ENCODE measurements at places on chromosomes 12 and 14.

DNA sequence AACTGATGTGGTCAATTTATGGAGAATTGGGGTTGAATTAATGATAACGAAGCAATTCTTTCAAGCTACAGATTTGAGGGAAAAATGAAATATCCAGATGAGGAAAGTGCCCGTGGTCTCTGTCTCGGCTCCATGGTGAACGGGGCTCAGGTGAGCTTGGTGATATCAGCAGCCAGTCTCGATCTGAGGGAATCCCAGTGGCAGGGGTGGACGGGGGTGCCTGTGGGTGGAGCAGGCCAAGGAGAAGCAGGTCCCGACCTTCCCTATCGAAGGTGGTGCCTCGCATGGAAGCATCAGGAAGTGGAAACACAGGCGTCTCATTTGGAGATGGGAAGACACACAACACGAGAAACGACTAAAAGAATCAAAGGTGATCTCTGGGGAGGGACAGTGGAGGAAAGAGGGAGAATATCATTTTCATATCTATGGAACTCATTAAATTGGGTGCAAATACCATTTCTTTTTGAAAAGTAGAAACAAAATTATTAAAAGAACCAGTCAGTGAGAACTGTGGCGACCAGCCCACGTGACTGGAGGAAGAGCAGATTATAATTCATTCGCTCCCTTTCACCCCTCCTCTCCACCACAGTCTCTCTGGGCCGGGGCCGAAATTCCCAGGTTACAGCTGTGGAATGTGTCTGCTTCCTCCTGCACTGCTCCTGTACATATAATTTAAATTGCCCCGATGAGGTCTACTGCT lies 354.3 kb upstream of the SFSWAP start:
- no peak for DNase-seq

DNA sequence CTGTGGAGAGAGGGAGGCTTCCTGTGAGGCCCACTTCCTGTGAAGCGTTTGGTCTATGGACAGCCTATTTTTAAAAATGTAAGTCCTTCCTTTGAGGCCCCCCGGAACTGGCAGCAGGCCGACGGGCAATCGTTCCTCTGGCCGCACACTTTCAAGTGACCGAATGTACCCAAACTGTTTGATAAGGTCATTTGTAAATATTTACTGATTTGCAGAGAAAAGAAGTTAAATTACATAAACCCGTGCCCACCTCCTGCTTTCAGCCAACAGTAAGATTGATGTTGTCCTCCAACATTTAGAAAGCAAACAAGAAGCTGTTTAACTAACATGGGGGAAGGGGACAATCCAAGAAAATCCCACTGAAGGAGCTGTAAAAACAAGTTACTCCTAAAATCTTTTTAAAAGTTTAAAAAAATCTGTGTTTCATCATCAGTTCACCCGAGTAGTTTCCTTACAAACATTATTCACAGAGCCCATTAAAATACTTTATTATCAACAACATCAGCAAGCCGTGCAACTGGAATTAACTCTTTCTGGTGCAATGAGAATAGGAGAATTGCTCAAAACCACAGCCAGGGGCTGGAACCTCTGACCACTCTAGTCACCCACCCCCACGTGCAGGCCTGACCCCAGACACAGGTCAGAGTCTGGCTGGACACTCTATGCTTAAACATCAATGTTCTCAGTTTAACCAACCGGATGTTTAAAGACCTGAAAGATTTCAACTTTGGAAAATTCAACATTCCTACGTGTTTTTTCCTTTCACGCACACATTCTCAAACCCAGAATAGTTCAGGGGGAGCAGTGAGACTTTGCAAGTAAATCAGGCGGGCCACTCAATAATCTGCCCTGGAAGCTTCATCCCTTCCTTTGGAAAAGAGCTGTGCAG lies 65.3 kb downstream of the FOXN3 start:
- no peak for DNase-seq

- DNase-seq, result no peak
Measured at GRCh38 chr12:39887856-39888255, 218.0 kb downstream of the SLC2A13 start.

DNA sequence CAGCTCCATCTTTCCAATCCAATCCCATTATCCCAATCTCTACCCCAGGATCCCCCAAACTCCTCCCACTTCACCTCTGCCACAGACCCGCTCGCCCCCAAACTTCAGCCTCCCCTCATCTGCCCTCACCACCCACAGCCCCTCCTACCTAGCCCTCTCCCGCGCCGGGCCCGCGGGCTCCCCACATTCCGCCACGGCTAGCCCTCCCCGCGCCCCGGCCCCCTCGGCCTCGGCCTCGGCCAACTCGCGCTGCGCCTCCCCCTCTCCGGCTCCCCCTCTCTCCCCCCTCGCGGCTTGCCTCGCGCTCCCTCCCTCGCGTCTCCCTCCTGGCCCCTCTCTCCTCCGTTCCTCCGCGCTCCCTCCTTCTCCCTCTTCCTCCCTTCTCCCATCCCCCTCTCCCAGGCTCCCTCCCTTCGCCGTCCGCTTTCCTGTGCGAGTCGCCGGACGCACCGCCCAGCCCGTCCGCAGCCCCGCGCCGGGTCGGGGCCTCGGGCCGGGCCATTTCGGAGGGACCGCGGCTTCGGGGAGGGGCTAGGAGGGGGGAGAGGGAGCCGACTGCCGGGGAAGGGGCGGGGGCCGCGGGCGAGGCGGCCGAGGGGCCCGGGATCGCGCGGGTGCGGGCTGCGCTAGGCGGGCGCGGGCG lies at the start of gene ATN1:
Gene ATN1 (plus strand): TSS at position 581 of the 643 bp plus-strand sequence. CDS start 6,043 bp downstream, outside the sequence.
- no peak for DNase-seq

- DNase-seq, result no peak
Measured at GRCh38 chr12:105921872-105922669, 216.7 kb downstream of the NUAK1 start.

- no peak for DNase-seq
Measured at GRCh38 chr14:68286667-68287066, 467.1 kb downstream of the RAD51B start.

DNA sequence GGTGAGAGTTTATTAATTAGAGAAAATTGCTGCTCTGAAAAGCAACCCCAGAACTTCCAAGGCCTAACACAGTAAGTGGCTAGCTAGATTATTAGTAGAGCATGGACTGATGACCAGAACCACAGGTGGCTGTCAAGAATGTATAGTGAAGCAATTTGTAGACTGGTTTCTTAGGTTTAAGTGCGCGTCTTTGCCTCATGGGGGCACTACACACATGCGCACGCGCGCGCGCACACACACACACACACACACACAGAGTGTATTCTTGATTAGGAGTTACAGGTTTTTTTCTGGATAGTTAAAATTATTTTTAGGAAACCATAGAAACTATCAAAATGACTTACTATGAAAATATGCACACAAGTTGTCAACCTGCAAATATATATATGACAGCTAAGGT lies 66.5 kb downstream of the BHLHE41 start:
- no peak for DNase-seq

DNA sequence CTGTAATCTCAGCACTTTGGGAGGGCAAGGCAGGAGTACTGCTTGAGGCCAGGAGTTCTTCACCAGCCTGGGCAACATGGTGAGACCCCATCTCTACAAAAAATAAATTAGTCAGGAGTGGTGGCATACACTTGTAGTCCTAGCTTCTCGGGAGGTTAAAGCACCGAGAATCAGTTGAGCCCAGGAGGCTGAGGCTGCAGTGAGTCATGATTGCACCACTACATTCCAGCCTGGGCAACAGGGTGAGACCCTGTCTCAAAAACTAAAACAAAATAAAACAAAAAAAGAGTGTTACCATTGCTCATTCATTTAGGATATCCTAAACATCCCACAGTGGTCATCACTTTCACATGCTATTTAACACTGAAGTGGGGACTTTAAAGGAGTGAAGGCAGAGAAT lies 7.8 kb downstream of the NEK9 start:
- no peak for DNase-seq

DNA sequence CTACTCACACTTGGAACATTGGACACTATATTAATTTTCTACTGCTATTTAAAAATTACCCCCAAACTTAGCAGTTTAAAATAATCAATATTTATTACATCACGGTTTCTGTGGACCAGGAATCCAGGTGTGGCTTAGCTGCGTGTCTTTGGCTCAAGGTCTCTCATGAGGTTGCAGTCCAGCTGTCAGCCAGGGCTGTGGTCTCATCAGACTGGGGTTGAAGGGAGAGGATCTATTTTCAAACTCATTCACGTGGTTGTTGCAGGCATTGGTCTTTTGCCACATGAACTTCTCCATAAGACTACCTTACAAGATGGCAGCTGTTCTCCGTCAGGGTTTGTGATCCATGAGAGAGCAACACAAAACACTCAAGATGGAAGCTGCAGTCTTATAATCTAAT lies 343.0 kb downstream of the BCAT1 start:
- no peak for DNase-seq

- DNase-seq, result no peak
Measured at GRCh38 chr12:106299202-106299774, 3.2 kb upstream of the TCP11L2 start.

DNA sequence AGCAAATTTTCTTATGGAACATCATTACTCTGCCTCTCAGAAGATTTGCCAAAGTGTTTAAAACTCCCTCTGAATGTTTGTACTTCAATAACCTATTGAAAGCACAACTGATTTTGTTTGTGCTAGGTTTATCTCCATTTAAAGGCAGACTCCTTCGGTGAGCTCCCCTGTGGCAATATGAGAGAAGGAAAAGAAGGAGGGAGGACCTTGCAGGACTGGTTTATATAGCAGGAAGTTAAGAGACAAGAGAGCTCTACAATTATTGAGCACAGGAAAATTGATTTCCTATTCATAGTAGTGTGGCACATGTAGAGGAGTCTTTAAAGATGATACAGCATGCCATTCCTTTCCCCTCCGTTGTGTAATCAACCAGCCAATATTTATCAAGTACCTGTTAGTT lies 75.5 kb downstream of the PDE3A start:
- no peak for DNase-seq

DNA sequence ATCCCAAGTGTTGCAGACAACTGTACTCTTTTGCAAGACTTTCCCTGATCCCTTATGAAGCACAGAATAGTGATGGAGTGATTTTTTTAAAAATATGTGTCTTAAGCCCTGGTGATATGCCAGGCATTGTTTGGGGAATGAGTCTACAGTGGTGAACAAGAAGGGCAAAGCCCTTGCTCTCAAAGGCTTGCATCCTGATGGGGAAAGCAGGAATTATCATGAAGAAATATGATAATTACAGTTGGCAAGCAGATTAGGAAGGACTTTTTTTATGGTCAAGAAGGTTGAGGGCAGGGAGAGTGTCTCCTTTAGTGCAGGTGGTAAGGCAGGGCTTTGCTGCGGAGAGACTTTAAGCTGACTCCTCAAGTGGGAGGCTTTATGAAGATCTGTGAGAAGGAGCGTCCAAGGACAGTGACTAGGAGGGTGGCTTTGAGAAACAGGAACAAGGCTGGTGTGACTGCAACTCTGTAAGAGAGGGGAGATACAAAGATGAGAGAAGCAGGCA lies 100.2 kb downstream of the SYNE2 start:
- DNase-seq, result no peak

DNA sequence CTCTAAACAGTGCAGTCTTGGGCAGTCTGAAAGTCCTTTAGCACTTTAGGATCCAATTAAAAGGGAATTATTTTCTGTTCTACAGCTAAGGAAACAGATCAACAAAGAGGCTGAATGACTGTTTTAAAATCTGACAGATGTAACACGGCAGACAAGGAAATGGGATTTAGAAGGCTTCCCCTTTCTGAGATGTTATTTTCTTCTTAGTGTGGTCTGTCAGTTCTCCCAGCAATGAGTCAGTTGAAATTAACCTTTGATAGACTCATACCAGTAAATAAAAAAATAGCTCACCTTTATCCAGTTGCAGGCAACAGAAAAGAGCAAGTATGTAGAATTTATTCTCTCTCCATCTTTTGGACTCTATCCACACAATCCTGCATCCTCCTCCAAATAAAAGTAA lies 98.1 kb downstream of the NEDD1 start:
- DNase-seq, result no peak

DNA sequence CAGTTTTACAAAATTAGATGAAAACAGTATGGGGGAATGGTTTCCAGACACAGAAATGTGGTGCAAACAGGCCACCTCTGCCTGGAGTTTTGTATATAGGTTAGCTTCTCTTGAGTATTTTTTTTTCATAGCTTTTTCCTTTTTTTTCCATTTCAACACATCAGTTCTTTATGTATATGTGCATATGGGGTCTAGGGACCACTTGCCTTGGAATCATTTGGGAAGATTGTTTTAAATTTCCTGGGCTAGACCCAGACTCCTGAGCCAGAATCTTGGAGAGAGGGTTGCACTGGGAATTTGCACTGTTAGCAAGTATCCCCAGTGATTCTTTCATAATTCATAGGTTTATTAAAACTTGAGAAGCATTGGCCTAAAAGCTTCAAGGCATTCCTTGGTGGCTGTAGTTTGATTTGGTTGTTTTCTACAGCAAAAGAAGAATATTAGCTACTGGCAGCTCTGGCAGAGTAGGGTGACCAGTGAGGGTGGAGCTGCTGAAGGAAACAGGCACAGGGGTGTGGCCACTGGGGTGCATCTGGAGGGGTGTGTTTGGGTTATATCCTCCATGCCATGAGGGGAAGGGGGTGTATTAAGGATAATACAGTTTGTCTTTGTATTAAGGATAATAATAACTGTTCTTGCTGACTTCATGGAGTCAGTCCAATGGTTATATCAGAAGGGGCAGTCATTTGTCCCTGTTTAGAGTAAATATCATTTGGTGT lies 22.8 kb downstream of the PPP1R36 start:
- no peak for DNase-seq

DNA sequence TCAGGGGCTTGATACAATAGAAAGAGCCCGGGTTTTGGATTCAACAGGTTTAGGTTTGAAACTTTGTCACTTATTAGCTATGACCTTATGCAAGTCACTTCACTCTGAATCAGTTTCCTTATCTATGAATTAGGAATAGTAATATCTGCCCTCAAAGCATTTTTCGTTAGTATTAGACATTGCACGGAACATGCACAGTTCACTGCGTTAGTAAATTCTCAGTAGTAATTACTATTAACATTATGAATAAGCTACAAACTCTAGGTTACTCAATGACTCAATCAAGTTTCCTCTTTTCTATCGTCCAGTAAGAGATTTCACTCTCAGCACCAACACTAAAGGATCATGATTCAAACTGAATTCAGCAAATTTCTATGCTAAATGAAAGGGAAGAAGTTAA lies 150.3 kb downstream of the CEP83 start:
- DNase-seq, result no peak

DNA sequence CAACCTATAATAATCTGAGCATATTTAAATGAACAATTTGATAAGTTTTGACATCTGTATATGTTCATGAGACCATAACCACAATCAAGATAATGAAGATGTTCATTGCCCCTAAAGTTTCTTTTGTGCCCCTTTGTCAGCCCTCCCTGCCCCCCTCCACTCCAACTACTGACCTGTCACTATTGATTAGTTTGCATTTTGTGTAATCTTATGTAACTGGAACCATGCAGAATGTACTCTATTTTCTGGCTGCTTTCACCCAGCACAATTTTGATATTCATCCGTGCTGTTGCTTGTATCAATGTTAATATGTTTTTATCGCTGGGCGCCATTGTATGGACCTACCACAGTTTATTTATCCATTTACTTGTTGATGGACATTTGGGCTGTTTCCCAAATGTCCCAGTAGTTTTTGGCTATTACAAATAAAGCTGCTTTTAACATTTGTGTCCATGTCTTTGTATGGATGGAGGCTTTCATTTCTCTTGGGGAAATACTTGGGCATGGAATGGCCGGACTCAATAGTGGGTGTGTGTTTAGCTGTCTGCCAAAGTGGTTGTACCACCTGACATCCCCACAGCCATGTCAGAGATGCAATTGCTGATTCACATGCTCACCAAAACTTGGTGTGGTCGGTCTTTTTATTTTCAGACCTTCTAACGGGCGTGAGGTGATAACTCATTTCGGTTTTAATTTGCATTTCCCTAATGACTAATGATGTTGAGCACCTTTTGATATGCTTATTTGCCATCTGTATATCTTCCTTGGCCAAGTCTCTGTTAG lies 38.9 kb downstream of the EML1 start:
- no peak for DNase-seq
